ENCODE measurements at places on chromosomes 13 and 19. TPM values are rescaled to one million over a fixed set of nuclear protein-coding genes. Genes with fewer than 3 reads are reported as not detected.

DNA sequence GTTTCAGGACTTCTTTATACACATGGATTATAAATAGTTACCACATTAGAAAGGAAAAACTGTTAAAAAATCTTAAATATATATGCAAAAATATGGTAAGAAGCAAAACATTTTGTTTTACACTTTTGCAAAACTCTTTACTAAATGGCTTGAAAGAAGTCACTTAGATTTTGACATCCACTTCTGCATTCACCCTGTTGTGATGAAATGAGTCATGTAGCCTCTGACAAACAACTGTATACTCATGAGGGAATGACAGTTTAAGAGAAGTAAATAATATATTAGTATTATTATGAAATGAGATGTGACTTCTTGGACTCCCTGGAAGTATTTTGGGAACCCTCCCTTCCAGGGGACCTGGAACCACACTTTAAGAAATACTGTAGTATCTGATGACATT is 275.6 kb downstream of the DACH1 start:
- DNase-seq: no peak

DNA sequence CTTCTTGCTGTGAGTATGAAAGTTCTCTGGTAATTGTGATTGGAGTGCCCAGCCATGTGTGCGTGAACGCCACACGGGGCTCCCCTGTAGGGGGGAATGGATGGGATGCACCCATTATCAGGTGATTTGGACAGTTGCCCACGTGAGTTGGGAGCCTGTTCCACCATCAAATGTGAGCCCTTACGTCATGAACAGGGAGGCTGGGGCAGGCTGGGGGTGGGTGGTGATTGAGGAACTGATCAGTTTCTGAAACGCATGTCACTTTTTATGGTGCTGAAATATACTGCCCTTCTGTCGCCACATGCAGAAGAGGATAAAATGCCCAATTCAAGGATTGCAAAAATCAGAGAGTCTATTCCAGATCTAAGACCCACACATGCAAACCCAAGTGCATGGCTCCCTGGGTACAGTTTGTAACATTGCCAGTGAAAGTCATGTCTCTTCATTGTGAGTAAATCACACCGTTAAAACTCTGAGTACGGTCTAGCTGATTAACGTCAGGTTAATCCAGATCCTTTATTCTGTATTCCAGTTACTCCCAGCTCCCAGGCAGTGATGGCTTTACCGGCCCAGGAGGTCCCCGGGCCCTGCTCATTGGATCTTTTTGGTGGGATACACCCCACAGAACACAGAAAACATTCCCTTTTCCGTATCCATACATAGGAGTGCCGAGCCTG is 90.2 kb downstream of the RAB20 start:
- DNase-seq: no peak

- no peak for DNase-seq
These were observed 18.9 kb downstream of the MPND start for GRCh38 chr19:4362101-4362828.

DNA sequence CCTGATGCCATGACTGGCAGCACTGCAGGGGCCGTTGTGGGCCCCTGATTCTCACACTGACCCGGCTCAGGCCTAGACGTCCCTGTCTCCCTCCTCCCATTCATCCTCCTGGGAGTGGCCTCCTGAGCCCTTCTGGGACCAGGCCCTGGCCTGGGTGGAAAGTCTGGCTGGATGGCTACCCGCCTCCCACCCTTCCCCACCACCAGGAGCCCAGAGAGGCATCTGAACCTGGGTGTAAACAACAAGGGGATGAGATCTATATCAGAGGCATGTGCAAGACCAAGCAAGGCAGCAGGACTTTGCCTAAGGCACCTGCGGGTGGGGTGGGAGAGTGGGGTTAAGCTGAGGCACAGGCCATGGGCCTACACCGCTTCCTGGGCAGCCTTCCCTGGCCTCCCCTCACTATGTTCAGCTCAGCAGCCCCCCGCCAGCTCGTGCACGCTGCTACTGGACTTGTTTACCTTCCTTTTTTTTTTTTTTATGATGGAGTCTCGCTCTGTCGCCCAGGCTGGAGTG is 22.0 kb upstream of the ASPDH start:
- DNase-seq: no peak

DNA sequence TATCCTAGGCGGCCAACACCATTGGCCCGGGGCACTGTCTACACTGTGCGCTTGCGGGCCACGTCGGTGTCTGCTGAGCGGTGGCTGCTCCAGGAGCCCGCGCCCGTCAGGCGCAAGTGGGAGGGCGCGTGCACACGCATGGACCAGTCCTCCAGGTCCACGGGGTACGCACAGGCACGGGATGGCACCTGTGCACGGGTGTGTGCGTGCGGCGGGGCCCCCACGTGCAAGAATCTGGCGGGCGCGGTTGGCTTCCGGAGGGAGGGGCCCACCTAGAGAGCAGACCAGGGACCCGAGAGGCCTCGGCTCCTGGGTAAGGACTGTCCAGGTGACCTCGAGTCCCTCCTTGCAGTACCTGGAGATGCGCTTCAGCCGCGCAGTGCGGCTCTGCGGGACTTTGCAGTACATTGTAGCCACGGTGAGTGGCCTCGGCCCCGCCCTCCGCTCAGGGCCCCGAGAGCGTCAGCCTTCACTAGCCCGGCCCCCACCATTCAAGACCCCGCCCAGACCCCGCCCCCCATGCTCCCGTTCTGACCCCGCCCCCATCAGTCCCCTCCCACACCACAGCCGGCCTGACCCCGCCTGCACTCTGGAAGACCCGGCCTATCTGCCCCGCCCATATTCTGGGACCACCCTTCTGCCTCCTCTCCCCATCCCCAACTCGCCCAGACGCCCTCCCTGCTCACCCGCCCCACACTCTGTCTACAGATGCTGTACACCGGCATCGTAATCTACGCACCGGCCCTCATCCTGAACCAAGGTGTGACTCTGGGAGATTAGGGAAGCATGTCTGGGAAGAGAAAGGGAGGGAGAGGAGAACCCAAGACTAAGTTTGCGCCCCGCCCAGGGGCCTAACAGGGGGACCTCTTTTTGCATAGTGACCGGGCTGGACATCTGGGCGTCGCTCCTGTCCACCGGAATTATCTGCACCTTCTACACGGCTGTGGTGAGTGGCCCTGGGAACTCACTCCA is 2.3 kb downstream of the SLC5A5 start:
- DNase-seq: peak; percentile 43

MYH14 gene
- total RNA-seq: 55.7 TPM

PHLDB3 gene
- total RNA-seq: 7.4 TPM

LILRA5 gene
- total RNA-seq: 3.7 TPM

HOOK2 gene
- 16.8 TPM for total RNA-seq

NALCN gene
- 11.8 TPM for total RNA-seq
